ENCODE measurements at places on chromosomes 6 and 20.

GRCh38 chr6:117233145-117233544, 32.2 kb upstream of the VGLL2 start:
- DNase-seq, result peak; percentile 28

GRCh38 chr20:53828682-53829254, 235.1 kb upstream of the ZNF217 start:
- DNase-seq, result peak; percentile 95

DNA sequence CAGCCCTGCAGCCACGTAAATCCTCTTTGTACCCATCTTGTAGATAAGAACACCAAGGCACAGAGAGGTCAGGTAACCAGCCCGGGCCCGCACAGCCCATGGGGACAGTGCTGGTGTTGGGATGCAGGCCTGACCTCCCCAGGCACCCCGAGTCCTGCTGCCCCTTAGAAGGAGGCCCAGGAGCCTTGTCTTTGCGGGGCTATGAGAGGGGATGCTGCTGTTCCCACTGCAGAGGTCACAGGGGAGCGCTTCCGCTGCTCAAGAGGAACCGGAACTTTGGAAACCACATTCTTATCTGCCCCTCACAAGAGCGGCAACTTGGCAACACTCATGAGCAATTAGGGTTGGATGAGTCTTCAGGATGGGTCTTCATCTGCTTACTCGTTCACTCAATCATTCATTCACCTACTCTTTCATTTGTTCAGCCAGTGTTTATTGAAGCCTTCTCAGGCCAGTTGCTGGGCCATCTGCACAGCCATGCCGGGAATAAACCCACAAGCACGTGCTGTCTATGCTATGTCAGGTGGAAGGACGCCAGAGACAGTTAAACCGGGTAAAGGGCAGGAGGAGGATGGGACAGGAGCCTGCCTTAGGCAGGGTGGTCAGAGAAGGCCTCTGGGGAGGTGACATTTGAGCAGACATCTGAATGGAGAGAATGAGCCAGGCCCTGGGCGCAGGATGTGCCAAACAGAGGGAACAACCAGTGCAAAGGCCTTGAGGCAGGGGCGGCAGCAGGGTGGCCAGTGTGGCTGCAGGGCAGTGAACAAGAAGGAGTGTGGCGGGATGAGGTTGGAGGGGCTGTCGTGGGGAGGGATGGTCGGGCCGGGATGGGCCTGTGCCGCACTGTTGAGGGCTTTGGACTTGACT, 60.8 kb downstream of the RBM38 start:
- no peak for DNase-seq

DNA sequence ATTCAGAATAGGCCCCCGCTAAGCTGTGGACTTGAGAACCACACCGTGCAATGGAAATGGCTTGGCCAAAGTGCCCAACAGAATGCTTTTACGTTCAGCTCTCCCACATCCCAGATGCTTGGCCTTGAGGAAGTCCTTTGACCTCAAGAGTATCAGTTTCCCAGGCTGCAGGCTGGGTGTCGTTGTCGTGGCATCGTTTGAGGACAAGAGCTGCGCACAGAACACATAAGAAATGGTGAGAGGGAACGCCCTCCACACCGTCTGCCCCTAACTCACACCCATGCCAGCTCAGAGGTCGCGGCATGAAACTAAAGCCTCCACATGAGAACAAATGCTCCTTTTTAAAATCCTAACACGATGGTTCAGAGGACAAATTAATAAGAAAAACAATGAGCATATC, 37.0 kb downstream of the NFATC2 start:
- no peak for DNase-seq

- no peak for DNase-seq
These were observed 2.8 kb downstream of the DLGAP4 start for GRCh38 chr20:36308986-36309385.

- no peak for DNase-seq
These were observed 131.2 kb upstream of the THEMIS start for GRCh38 chr6:128032042-128032441.

DNA sequence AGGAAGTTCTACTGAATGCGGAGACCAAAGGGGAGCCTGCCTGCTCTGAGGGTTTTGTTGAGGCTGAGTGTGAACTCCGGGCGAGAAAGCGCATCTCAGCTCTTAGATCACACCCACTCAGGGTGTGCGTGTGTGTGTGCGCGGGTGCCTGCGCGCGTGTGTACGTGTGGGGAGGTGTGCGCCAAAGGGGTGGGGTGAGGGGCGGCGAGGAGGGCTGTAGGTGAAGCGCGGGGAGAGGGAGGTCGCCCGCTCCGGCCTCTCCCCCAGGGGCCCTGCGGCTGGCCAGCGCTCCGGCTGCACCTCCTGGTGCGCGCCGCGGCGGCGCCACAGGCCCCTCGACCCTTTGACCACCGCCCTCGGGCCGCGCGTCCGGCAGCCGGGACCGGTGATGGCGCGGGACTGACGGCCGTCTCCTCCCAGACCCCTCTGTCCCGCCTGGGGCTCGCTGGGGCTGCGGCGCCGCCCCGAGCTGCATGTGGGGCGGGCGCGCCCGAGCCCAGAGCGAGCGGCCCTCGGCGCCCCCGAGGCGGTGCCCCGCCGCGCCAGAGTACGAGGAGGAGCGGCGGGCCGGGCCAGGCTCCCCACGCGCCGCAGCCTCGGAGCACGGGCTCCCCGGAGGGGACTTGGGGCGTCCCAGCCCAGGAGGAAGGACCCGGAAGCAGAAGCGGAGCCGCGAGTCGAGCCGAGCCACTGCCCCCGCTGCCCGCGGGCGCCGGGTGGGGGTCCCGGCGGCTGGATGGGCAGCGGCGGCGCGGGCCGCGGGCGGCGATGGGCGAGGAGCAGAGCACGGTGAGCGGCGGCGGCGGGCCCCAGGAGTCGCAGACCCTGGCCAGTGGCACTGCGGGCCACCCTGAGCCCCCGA, at the start of gene RNF217:
Gene RNF217, plus strand, starts transcription at position 661 of the 862 bp plus-strand sequence. Its CDS starts 108 bp downstream, at position 769.
- DNase-seq, result peak; percentile 56

- DNase-seq, result no peak
These were observed 16.3 kb upstream of the SMAP1 start for GRCh38 chr6:70651326-70651905.

DNA sequence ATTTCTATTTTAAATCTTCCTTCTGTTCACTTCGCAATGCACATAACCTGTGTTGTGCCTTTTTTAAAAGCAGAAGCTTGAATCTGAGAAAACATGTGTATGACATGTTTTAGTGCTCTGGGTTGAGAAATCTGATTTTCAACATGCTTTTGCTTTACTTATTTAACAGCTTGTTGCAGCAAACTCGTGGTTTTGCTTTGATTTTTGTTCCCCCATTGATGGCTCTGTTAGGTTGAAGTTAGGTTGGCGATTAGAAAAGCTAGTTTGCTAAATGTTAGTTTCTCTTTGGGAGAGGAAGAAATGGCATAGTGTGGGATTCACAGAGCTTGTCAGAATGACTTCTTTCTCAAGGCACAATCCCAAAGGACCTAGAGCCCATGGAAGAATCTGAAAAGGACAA, 170.8 kb downstream of the TMEM242 start:
- no peak for DNase-seq

GRCh38 chr20:4581838-4582237, 139.9 kb upstream of the PRND start:
- DNase-seq, result no peak

DNA sequence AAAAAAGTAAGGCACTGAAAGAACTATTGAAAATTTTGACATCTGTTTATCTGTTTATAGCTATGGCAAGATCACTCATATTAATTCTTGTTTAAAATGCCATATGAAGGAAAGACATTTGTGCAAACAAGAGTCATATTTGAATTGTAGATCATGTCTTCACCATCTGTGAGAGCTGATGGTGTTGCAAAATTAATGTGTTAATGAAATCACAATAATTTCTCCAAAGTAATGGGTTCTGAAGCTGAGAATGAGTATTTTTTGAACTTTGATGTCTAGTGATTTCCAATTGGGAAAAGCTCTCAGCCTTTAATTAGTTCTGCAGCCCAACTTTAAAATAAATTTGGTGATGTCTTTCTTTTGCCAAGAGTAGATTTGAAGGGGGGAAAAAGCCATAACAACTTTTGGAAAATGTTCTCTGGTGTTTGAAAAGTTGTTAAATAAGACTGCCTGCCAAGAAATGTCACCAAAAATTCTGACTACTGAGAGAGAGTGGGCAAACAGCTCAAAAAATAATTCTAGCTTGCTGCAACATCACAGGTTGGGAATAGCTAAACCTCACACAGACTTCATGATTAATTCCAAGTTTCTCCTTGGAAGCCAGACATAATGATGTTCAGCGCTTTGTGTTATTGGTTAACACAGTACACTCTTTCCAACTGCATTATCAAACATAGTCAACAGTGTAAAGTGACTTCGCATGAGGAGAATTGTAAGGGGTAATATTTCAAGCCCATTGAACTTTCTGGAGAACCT, 142.6 kb downstream of the SOBP start:
- no peak for DNase-seq

- peak; percentile 22 for DNase-seq
These were observed 125.4 kb downstream of the OPRM1 start for GRCh38 chr6:154164397-154164796.

DNA sequence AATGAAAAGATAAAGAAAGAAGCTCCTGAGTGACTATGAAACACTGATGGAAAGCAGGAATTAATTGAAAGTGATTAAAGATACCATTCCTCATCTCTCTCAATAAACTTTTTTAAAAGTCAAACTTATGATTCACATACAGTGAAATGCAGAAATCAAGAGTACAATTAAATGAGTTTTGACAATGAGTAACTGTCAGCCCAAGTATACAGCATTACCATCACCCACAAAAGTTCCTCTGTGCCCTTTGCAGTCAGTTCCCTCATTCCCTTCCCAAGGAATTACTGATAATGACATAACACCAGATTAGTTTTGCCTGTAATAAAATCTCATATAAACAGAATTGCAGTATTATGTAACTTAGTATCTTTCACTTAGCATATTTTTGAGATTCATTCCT, 44.5 kb downstream of the ATG5 start:
- DNase-seq, result peak; percentile 41

DNA sequence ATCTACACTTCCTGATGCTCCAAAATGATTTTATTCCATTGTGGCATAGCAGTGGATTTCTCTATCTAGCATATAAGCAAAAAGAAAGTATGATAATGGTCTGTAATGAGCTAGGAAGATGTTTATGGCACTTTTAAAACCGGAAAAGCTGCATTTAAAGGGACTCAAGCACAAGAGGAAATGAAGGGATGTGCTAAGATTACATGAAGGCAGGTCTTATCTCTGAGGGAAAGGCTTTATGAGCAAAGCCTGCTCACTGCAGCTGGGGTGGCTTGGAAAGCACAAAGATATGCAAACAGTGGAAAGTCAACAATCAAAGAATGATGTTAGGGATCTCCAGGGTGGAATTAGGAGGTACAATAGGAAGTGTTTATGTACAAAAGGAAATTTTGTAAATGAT, 138.2 kb downstream of the TENT5A start:
- DNase-seq, result peak; percentile 49

GRCh38 chr6:46422619-46423018, 68.6 kb downstream of the RCAN2 start:
- DNase-seq, result no peak

GRCh38 chr6:136113736-136114173, 136.4 kb downstream of the MTFR2 start:
- peak; percentile 67 for DNase-seq

DNA sequence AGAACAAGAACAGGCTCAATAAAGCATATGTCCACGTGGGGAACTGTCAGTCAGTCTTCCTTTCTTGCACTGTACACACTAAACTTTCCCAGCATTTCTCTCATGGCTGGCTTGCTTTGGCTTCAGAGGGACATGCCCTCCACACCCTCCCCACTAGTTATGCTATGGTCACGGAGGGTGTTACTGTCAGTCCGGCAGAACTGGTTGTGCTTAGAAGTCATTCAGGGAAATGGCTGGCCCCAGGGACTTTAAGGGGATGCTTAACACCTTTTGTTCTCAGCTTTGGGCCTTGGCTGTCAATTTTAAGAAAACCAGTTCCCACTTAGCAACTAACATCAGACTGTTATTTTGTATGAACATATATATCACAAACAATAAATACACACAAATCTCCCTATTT, 55.1 kb downstream of the ELOVL5 start:
- DNase-seq, result no peak

- no peak for DNase-seq
These were observed 626.1 kb downstream of the COL12A1 start for GRCh38 chr6:74579794-74580193.

Data from HCEC 1CT (cell line).